Activated CD4-positive, alpha-beta T cell treated with anti-CD3 and anti-CD28 coated beads for 24 hours (primary cell): ENCODE measurements at places on chromosomes 12 and 14.

DNA sequence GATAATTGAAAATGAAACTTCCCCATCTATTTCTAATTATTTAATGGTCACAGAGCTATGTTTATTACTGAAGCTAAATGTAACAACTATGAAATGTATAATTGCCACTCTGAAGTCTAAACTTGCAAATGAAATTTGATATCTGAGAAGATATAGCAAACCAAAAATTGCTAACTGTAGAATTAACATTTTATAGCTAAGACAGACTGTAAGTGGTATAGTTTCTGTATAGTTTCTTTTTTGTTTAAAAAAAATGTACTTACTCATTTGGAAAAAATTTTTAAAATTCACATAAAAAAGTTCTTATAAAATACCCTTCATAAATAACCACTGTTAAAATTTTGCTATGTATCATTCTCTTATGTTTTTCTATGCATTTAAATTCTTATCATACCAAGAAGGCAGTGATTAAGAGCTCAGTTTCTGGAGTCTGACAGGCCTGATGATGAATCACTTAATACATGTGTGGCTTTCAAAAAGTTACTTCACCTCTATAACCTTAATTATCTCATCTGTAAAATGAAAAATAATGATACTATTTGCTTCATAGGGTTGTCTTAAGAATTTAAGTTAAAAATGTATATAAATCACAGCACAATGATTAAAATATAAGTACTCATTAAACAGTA is 214.7 kb upstream of the GARIN2 start:
- DNase-seq = no peak

GRCh38 chr12:122847516-122847836 is 12.2 kb downstream of the HIP1R start:
- DNase-seq = no peak

GRCh38 chr14:63300854-63301253 is 17.9 kb downstream of the GPHB5 start:
- DNase-seq = no peak

GRCh38 chr12:85280165-85280983 is at the start of gene ALX1:
Gene ALX1, plus strand, starts transcription at chr12:85280220. Its CDS starts 42 bp downstream, at chr12:85280262.
- DNase-seq = no peak

DNA sequence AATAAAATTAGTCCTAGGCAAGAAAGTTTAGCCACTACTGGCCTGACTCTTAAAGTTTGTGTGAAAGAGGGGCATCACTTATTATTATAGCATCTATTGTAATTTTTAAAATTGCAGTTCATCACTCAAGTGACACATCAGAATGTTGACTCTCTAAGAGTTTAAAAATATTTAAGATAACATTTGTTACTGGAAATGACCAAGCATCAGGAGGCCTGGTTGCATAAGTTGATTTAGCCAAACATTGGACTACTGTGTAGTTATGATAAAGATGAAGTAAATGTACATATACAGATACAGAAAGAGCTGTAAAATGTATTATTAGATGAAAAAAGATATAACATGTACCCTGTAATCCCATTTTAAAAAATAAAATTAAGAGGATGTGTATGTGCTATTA is 47.5 kb downstream of the SCFD1 start:
- DNase-seq = no peak

DNA sequence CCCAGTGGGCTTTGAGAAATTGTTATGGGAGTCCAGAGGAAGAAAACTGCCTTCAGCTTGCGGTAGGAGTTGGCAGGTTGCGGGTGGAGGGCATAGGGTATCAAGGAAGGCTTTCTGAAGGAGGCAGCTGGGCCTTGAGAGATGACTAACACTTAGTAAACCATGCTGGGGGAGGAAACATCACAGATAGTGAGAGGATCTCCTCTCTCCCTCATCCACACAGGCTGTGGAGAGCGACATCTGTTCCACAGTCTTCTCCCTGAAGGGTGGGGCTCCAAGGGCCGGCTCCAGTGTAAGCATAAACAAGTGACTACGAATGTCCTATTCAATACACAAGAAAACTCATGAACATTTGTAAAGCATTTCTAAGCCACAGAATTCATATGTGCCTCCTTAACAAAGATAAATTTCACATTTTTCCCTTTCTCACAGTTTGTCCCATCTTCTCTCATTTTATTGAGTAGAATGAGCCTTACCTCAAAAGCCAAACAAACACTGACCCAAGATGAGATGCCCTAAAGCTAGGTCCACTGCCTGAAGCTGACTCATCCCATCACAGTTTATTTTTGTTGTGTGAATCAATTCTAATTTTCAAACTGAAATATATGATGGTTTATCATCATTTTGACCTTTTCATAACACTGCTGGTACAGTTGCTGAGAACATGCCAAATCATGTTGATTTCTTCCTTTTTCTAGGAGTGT is 227.9 kb downstream of the SLC25A21 start:
- DNase-seq = no peak

DNA sequence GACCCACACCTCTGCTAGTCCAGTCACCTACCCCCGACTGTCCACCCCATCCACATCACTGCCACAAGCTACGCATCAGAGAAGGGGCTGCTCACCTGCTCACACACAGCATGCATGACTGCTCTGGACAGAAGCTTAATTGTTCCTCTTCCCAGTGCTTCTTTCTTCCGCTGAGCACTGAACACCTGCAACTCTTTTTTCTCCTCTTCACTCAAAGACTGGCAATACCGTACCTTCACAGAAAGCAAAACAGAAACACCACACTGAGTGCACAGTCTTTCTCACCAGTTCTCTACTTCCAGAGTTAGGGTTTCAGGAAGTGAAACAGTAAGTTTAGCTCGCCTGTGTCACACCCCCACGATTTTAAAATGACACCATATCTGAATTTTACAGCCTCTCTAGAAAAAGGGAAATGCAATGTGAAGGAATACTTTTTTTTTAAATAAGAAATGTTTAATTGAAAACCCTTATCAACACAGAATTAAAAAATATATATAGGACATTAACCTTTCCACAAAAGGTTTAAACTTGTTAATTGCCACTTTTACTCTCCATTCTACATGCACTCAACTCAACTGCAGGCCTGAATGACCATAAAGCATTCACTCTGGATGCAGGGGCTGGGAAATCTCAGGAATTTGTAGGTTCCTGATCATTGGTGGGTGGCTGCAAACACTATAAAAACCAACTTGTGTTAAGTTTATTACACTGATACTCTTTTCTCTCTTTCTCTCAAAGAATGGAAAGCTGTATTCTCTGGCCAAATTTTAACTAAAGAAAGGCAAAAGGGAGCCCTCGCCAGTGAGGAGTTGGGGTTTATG is 120.0 kb downstream of the PRICKLE1 start:
- no peak for DNase-seq

GRCh38 chr12:15789220-15790171 is at the start of gene EPS8:
Gene EPS8, minus strand, starts transcription at chr12:15789388. Its CDS starts 106,437 bp downstream, at chr12:15682951.
- DNase-seq = peak; percentile 76

GRCh38 chr12:56839915-56840325 is 76.8 kb downstream of the HSD17B6 start:
- DNase-seq = no peak

- DNase-seq = no peak
These were observed 31.1 kb upstream of the TMX1 start for GRCh38 chr14:51208982-51209381.

GRCh38 chr12:107411792-107412535 is 273.6 kb upstream of the PWP1 start:
- DNase-seq = no peak

DNA sequence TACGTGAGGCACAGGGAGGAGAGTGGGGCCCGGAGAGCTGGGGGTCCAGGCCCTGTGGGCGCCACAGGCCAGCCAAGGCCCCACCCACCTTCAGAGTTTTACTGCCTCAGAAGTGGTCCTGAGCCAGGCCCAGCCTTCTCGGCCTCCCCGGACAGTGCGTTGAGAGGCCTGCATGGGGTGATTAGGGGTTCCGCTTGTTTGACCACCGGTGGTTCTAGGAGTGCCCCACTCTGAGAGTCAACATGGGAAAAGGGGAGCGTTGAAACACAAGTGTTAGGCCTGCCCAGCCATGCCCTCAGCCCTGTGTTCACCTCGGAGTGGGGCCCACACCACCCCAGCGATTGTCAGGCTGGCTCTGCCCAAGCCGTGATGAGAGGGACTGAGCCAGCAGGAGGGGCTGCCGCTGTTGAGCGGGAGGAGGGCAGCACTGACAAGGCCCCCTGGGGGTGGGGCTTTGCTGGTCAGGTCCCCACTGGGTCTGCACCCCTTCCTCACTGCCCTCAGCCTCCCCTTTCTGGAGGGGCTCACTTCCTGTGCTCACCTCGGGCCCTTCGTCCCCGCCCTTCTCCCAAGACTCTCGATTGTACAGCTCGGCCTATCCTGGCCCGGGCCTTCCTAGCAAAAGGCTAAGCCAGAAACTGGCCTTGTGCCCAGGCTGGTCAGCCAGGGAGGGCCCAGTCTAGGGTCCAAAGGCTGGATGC is 4.8 kb downstream of the CKB start:
- no peak for DNase-seq

GRCh38 chr12:120879102-120879501 is 25.1 kb downstream of the SPPL3 start:
- no peak for DNase-seq

DNA sequence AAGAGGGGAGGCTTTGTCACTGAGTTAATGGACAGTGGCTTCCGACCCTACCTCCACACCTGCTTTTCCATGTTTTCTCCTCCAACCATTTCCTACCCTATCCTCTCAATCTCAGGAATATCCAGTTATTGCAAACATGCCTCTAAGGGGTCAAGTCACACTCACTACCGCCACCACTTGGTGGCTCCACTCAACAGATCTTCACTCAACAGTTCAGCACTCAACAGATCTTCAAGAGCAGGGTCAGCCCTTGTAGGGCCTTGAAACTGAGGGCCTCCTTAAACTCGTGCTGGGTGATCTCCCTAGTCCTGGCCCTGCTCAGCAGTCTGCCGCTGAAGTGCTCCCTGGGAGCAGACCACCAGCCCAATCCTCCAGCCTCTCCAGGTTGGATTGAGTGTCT is 14.2 kb downstream of the ZNF641 start:
- DNase-seq = no peak
